Stimulated activated CD4-positive, alpha-beta T cell treated with anti-CD3 and anti-CD28 coated beads, Interleukin-2, amount 100 ng/mL, for 48 hours (primary cell): ENCODE measurements at places on chromosomes 1 and 21.

- DNase-seq = no peak
These were observed 7.3 kb upstream of the TMEM52 start for GRCh38 chr1:1926346-1926811.

GRCh38 chr1:112111734-112112133 lies 122.3 kb upstream of the KCND3 start:
- no peak for DNase-seq

DNA sequence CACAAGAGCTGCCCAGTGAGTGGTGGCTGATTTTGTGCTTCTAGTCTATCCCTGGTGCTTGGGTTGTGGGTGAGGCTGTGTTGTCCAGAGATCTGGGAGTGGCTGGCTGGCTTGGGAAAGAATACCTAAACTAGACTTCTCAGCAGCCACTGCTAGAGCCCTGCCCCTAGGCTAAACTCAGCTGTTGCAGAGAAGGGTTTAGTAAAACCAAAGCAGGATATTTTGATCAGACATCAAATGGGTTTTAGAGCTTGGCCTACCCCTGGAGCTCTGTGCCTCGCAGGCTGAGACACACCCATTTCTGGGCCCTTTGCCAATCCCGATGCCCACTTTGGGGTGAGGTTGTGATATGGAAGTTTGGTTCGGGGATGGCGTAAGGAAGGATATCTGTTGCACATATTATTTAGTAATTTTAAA lies 88.5 kb downstream of the UCK2 start:
- no peak for DNase-seq

- DNase-seq = no peak
These were observed 243.6 kb upstream of the TMEM51 start for GRCh38 chr1:14909920-14910460.

DNA sequence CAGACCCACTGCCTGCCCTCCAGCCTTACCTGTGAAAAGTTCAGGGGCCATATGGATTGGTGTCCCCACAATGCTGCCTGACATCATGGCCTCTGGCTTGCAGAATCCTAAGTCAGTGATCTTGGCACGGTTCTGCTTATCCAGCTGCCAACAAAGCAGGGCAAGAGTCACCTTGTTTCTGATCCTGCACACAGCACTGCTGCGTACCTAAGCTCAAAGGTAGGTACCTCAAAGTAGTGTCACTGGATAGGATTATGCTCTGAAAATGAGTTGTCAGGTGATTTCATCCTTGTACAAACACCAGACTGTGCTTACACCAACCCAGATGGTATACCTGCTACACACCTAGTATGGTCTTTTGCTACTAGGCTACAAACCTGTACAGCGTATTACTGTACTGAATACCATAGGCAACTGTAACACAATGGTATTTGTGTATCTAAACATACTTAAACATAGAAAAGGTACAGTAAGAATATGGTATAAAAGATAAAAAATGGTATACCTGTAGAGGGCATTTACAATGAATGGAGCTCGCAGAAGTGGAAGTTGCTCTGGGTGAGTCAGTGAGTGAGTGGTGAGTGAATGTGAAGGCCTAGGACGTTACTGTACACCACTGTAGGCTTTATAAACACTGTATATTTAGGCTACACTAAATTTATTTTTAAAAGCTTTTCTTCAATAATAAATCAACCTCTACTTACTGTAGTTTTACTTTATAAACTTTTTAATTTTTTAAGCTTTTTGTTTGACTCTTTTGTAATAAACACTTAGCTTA lies 29.1 kb upstream of the RBBP5 start:
- DNase-seq = no peak

- DNase-seq = no peak
These were observed 24.0 kb upstream of the ABL2 start for GRCh38 chr1:179253286-179253972.

DNA sequence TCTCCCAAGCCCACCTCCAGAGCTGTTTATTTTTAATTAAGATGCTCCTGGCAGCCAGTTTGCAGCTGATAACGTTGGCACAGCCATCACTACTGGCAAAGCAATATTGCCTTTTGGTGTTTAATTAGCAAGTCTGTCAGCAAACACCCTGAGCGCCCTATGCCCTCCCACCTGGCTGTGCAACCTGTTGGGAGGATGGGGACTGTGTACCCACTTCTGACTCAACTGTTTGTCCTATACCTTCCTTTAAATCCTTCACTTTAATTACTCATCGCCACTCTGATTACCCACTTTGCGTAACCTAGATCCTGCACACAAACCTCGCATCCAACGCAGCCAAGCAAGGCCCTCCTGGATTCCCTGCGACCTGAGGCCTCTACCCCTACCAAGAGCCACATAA lies 67.1 kb downstream of the BCAR3 start:
- DNase-seq = no peak

- DNase-seq = no peak
These were observed 111.4 kb downstream of the ST3GAL3 start for GRCh38 chr1:43818691-43819090.

GRCh38 chr1:86464819-86465218 lies 3.9 kb upstream of the CLCA1 start:
- DNase-seq = no peak

DNA sequence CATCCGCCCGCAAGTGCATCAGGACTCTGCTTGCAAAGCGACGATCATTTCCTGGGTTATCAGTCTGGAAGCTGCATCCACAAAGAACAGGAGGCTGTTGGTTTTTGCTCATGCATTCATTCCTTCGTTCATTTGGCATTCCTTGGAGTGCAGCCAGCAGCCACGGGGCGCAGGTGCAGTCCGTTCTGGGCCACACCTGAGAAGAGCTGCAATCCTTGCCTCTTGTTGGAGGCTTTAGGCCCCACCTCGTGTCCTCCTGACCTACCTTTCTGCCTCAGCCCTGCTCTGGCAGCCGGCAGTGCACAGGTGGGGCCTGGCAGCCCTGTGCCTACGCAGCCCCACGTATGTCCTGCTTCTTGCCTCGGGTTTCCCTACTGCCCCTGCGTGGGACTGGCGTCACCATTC lies 19.6 kb upstream of the C2CD2 start:
- no peak for DNase-seq

GRCh38 chr1:173861731-173862145 lies 6.1 kb downstream of the GAS5 start:
- peak; percentile 40 for DNase-seq

- no peak for DNase-seq
These were observed 143.4 kb downstream of the ZZZ3 start for GRCh38 chr1:77538956-77539518.

- DNase-seq = no peak
These were observed 30.8 kb upstream of the COL18A1 start for GRCh38 chr21:45373991-45374816.

- no peak for DNase-seq
These were observed 79.6 kb downstream of the PIK3CD start for GRCh38 chr1:9731051-9731537.

GRCh38 chr1:201715351-201715750 lies 113.6 kb upstream of the IPO9 start:
- DNase-seq = no peak

DNA sequence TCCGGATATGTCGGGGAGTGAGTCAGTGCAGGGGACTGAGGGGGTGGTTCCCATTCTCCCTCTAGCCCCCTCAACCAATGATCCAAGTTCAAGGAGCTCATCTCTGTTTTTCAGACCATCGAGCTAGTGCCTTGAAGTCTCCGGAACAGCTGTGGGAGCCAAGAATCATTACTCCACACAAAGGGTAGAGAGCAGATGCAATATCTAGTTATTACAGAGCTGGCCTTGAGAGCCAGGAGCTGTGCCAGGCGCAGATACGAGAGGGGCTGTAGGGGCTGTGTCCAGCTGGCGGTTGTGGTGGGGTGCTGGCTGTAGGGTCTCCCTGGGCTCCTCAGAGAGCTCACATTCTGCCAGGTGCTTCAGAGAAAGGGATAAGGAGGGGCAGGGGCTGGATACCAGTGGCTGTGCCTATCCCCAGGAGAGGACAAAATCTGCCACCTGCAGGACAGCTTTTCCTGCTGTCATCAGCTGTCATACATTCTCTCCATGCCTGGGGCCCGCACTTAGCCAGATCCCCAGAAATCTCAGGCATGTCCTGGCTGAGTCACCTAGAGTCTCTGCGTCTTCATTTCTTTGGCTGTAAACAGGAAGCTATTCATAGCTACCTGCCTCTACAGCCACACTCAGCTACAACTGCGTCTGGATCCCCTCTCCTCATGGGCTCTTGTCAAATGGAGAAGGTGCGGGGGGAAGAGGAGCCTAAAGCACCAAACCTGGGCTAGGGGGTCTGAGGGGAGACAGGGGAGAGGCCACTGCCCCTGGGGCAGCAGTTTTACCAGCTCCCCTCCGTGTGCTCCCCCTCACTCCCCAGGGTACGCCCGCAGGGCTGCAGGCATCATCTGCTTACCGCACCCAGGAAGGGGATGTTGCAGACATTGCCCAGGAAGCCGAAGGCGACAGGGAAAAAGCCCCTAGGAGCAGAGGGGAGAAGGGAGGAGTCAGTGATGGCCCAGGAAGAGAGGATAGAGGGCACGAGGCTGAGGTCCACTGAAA lies 2.4 kb upstream of the KISS1 start:
- no peak for DNase-seq

DNA sequence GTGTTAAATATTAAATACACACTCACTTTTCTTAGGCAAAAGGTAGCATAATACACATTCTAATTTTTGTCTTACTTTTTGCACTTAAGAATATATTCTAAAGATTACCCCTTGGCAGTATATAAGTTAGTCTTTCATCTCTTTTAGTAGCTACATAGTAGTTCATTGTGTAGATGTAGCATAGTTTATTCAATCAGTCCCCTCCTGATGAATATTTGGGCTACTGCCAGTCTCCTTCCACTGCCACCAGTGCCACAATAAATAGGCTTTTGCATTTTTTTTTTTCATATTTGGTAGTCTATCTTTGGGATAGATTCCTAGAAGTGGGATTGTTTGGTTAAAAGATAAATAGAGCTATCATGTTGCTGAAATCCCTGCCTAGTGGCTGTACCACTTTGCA lies 388.8 kb upstream of the RUNX1 start:
- DNase-seq = no peak

GRCh38 chr1:96376846-96377245 lies 344.7 kb upstream of the PTBP2 start:
- DNase-seq = no peak

DNA sequence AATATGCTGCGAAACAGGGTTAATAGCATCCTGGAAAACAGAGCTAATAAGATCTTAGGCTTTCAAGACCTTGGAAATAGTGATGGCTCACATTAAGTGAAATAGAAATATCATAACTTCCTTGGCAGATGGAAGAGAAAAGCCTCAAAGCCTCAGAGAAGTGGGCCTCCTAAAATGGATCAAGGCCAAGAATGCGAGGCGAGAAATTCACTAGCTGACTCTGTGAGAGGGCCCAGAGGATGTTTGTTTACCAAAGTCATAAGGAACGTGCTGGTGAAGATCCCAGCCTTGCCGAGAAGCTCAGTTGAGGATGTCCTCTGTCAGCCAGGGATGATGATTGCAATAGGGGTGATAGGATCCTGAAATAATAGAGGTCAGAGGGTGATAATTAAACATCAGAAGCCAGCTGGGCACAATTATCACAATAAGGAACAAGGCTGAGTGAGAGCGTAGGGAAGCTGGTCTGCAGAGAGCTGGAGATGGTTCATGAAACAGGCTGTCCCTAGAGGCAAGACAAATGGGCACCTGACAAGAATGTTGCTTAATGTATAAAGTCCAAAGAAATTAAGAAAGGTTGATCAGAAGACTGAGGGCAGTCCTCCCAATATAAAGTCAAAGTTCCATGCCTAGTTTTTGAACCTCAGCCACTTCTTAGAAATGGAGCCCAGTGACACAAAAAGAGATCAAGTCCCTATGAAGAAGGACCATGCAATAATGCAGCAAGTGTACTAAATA lies 101.7 kb upstream of the COG2 start:
- no peak for DNase-seq

DNA sequence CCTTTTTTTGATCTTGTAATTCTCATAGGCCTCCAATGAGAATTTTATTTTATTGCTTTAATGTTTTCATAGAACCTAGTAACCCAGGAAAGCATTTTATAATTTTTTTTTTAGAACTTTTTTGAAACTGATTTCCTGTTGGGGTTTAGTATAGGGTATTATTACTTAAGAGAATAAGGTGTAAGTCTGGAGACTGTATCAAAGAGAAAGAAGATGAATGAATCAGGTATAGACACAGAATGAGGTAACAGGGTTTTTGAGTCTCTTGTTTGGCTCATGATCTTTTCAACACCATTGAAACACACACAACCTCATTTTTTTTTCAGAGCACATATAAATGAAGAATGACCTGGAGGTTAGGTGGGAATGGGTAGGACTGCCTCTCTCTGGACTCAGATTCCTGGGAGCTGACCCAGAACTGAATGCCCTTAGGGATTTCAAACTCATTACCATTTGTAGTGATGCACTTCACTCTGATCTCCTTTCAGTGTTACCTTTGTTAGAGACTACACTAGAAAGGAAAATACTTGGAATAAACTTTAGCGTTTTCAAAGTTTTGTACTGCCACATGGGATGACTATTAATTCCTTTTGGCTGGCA lies 51.0 kb downstream of the EPB41 start:
- no peak for DNase-seq

DNA sequence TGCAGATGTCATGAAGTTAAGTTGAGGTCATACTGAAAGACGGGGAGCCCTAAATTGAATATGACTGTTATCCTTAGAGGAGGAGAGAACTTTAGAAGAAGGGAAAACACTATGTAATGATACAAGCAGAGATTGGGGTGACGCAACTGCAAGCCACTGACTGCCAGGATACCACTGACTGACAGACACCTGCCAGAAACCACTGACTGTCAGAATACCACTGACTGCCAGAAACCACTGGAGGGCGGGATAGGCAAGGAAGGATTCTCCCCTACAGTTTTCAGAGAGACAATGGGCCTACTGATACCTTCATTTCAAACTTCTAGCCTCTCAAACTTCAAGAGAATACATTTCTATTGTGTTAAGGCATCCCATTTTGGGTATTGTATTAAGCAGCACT lies 388.7 kb downstream of the USH2A start:
- no peak for DNase-seq

- DNase-seq = no peak
These were observed 270.0 kb downstream of the TRABD2B start for GRCh38 chr1:47727051-47727696.

GRCh38 chr1:68706639-68707317 lies 209.9 kb upstream of the DEPDC1 start:
- DNase-seq = no peak

DNA sequence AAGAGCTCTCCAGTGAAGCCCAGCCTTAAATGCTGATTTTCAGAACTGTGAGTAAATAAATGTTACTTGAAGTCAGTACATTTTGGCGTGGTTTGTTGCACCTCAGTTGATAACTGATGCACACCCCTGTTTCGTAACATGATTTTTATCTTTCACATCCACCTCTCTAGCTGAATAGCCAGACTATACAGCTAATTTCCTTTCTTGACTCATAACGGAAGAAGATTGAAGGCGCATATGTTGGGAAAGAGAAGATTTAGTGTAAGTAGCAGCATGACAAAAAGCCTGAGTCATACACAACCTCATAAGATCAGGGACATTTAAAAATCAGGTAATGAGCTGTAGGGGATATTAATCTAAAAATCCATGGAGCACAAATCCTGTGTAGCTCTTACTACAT lies 716.2 kb upstream of the ZP4 start:
- no peak for DNase-seq

GRCh38 chr1:938088-938683 lies 14.5 kb downstream of the SAMD11 start:
- DNase-seq = no peak

- no peak for DNase-seq
These were observed 2.2 kb downstream of the IKBKE start for GRCh38 chr1:206472454-206472853.

- no peak for DNase-seq
These were observed 43.1 kb downstream of the WARS2 start for GRCh38 chr1:119097380-119097779.
